ENCODE measurements at places on chromosomes 2 and 18. TPM values are rescaled to one million over a fixed set of nuclear protein-coding genes. Genes with fewer than 3 reads are reported as not detected.

- no peak for DNase-seq
These were observed 9.4 kb downstream of the NEU2 start for GRCh38 chr2:233041722-233042323.

PTPRN gene
- 1.3 TPM for total RNA-seq

GRCh38 chr2:14180333-14180732, 452.2 kb upstream of the LRATD1 start:
- DNase-seq, result no peak

DNA sequence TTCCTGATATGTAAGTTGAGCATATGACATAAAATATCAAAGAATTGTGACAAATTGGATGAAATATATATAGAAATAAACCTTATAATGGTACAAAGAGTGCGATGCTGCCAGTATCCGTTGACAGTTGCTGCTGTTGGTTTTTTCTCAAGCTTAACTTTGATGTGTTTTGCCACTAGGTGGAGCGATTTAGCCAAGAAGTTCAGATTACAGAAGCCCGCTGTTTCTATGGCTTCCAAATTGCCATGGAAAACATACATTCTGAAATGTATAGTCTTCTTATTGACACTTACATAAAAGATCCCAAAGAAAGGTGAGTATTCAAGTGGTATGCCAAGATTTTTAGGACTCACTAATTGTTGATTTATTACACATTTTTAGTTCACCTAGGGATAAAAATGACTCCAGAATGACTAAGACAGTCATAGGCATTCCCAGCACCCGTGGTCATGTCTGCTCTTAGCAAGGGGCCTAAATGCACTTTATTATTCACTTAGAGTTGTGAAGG, 2.1 kb downstream of the RRM2 start:
- DNase-seq, result peak; percentile 34

DNA sequence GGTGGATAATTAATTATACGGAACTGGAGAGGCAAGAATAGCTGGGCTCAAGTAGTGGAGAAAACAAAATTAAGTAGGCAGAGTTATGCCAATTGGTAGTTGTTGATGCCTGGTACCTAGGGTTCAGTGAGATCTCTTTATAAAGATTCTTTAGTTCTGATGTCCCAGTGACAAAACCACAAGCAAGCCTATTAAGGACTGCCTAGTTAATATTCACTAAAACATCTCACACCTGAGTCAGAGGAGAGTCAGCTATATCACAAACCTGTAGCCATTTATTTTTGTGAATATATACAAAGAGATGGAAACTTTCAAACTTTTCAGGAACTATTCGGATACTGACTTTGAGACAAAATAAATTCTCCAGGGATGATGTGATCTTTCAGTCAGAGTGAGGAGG, 213.9 kb upstream of the CYP26B1 start:
- DNase-seq, result no peak

GRCh38 chr2:75561566-75562512, 1.1 kb upstream of the EVA1A start:
- DNase-seq, result no peak

GRCh38 chr18:32310101-32310500, 120.3 kb downstream of the MEP1B start:
- DNase-seq, result no peak

ANTXR1 gene
- 196 TPM for total RNA-seq

DNA sequence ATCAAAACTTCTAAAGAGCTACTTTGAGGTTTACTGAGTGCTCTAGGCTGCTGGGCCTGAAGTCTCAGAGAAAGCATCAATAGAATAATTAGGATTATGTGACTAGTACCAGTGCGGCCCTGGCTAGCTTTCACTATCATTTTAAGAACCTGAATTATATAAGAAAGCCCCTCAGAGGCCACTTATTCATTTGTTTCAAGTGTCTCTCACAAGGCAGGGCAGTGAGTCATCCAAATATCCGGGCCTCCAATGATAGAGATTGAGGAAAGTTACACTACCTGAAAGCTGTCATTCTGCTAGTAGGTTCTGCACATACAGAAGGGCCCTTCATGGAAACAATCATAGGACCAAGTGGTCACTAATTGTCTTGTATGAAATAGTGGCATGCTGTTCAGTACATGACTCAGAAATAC, 193.1 kb downstream of the L3MBTL4 start:
- DNase-seq, result no peak

CYTIP gene
- 1.4 TPM for total RNA-seq

GRCh38 chr2:177273408-177273807, 8.9 kb upstream of the NFE2L2 start:
- no peak for DNase-seq

MPP4 gene
- total RNA-seq, result not detected

- peak; percentile 55 for DNase-seq
These were observed 453 bp downstream of the CABLES1 start for GRCh38 chr18:23135550-23136325.

DNA sequence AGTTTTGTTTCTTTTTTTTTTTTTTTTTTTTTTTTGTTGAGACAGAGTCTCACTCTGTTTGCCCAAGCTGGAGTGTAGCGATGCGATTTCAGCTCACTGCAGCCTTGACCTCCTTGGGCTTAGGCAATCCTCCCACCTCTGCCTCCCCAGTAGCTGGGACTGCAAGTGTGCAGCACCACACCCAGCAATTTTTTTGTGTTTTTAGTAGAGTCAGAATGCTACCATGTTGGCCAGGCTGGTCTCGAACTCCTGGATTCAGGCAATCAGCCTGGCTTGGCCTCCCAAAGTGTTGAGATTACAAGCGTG, 8.2 kb downstream of the ITGA6 start:
- no peak for DNase-seq

SP100 gene
- 74.4 TPM for total RNA-seq

VSNL1 gene
- 2.1 TPM for total RNA-seq

PSMD1 gene
- 59.1 TPM for total RNA-seq

GRCh38 chr2:101698844-101699754, 1.6 kb downstream of the MAP4K4 start:
- DNase-seq, result no peak

- no peak for DNase-seq
These were observed 312.0 kb upstream of the ETAA1 start for GRCh38 chr2:67085146-67085545.

EFR3B gene
- 1.8 TPM for total RNA-seq

- no peak for DNase-seq
These were observed 46.8 kb downstream of the MYO3B start for GRCh38 chr2:170224692-170225294.

RESP18 gene
- not detected for total RNA-seq

GRCh38 chr2:8000870-8001269, 681.0 kb upstream of the ID2 start:
- DNase-seq, result no peak

LONRF2 gene
- 50.4 TPM for total RNA-seq

- DNase-seq, result no peak
These were observed 94.4 kb downstream of the KCTD18 start for GRCh38 chr2:200415455-200415854.

- no peak for DNase-seq
These were observed 123.5 kb downstream of the PLEKHM3 start for GRCh38 chr2:207901829-207902228.

DNA sequence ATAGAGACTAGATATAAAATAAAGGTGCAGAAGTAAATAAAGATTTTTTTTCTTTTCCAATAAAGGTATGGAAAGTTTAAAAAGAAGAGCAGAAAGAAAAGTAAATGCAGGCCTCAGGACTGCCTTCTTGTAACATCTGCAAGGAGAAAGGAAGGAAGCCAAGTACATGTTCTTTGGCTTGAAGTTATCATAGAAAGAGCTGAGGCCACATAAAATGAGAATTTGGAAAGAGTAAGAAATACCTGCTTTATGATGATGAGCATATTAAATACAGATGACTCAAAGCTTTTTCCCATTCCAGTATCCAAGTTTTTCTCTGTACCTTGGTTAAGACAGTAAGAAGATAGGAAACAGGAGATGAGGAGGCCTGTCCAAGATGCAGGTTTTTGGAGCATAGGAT, 25.3 kb upstream of the UBE2E3 start:
- DNase-seq, result no peak

Data from ovary (tissue), 10 donors.